ENCODE measurements at places on chromosomes 3 and 15.

GRCh38 chr3:167067787-167068161 lies 312.3 kb downstream of the ZBBX start:
- H3K4me3 ChIP-seq = peak overlapping the region; percentile 28
- DNase-seq = peak; percentile 12
- H3K36me3 ChIP-seq = no peaks in the 10 kb centered on the region
- no peaks in the 10 kb centered on the region for H3K27me3 ChIP-seq

GRCh38 chr3:85330071-85330470 lies 371.3 kb downstream of the CADM2 start:
- peaks cover 13% of the 10 kb centered on the region for H3K4me1 ChIP-seq
- H3K36me3 ChIP-seq = no peaks in the 10 kb centered on the region
- no peak overlapping the region for H3K27ac ChIP-seq
- no peak for DNase-seq

GRCh38 chr3:125136515-125136914 lies 76.0 kb downstream of the SLC12A8 start:
- no peaks in the 10 kb centered on the region for H3K36me3 ChIP-seq
- DNase-seq = no peak
- no peak overlapping the region for H3K27ac ChIP-seq
- no peak overlapping the region for H3K4me3 ChIP-seq
- no peaks in the 10 kb centered on the region for H3K27me3 ChIP-seq

GRCh38 chr3:50241163-50241562 lies 5.2 kb downstream of the GNAI2 start:
- no peak overlapping the region for H3K27ac ChIP-seq
- H3K36me3 ChIP-seq = peaks cover 10% of the 10 kb centered on the region
- no peak overlapping the region for H3K4me3 ChIP-seq

DNA sequence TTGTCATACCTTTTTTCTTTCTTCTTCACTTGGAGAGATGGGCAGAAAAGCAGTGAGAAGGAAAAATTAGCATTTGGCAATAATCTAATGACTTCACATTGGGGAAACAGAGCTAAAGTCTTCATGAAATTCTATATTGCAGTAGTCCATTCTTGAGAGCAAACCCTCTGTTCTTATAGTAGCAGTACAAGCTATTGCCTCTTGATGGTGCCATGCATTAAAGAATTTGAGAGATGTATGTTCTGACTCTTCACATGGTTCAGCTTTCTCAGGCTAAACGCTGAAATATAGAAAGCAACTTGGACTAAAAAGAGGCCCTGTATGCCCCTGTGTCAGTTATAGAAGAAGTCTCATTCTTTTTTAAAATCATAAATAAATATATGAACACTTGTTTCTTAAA lies 36.0 kb downstream of the PHLDB2 start:
- no peak overlapping the region for H3K27ac ChIP-seq
- peaks cover 25% of the 10 kb centered on the region for H3K4me1 ChIP-seq
- DNase-seq = peak; percentile 80
- H3K27me3 ChIP-seq = no peaks in the 10 kb centered on the region
- H3K36me3 ChIP-seq = peaks cover 28% of the 10 kb centered on the region
- no peak overlapping the region for H3K4me3 ChIP-seq
